ENCODE measurements at places on chromosomes 2 and 18. TPM values are rescaled to one million over a fixed set of nuclear protein-coding genes. Genes with fewer than 3 reads are reported as not detected.

HNMT gene
- total RNA-seq, result 0.28 TPM

- no peak for DNase-seq
These were observed 68.8 kb upstream of the CD28 start for GRCh38 chr2:203637471-203638167.

- DNase-seq, result no peak
These were observed 312.3 kb upstream of the KCNJ3 start for GRCh38 chr2:154386186-154386585.

- DNase-seq, result no peak
These were observed 1.1 kb downstream of the SPEG start for GRCh38 chr2:219435701-219436100.

DNA sequence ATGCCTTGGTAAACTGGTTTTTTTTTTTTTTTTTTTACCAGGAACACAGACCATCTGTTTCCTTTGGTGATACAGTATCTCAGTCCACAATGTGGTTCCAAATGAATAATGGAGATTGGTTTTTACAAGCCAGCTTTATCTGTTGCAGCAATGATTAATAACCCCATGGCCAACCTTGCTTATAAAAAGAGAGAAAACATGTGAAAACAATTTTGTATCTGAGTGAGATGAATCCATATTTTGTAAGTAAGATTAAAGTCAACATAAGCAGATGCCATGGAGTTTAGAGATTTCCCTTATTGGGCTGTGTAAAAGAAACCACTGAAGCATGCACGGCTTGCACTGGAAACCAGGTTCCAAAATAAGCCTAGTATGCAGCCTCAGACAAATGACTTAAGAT lies 108.6 kb upstream of the CNTNAP5 start:
- no peak for DNase-seq

CYP26B1 gene
- 16.9 TPM for total RNA-seq

DNA sequence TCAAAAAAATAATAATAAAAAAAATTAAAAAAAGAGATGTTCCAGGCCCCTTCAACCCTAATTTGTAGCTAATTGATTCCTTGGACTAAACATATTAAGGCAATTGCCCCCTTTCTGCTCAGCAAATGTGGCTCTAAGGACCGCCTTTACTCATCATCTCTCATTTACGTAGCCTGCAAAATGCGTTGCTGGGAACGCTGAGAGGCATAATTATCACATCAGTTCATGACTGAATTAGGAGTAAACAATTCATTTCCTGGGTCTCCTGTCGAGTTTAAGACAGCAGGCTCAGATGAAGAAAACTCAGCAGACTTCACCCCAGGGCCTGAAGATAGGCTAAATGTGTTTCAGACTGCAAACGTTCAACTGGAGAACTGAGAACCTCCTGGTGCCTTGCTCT lies 413.5 kb downstream of the NBAS start:
- DNase-seq, result no peak

GREB1L gene
- total RNA-seq, result 9.4 TPM

- DNase-seq, result no peak
These were observed 103.4 kb downstream of the NRP2 start for GRCh38 chr2:205785507-205786260.

GRCh38 chr2:39523308-39524044 lies 86.4 kb upstream of the MAP4K3 start:
- peak; percentile 82 for DNase-seq

REG1B gene
- not detected for total RNA-seq

GRCh38 chr18:7038330-7038851 lies 79.2 kb downstream of the LAMA1 start:
- DNase-seq, result peak; percentile 97

ZEB2 gene
- total RNA-seq, result 39.9 TPM

LDLRAD4 gene
- not detected for total RNA-seq

DNA sequence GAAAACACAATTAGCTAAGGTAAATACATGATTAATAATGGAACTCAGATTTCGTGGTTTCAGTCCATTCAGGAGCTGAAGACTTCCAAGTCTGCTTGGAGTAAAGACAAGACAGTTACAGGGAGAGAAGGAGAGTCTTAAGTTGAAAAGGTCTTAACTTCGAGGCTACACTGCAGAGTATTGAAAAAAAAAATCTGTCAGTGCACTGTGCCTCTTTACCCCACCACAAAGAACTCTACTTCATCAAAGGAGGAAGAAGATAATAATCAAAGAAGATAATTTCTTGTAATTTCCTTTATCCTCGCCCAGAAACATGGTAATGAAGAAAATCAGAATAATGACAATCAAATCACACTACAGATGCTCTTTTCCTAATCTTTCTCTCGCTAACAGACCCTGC lies 75.4 kb downstream of the MEMO1 start:
- no peak for DNase-seq

GRCh38 chr2:167861574-167862193 lies 385.7 kb downstream of the STK39 start:
- no peak for DNase-seq

DNA sequence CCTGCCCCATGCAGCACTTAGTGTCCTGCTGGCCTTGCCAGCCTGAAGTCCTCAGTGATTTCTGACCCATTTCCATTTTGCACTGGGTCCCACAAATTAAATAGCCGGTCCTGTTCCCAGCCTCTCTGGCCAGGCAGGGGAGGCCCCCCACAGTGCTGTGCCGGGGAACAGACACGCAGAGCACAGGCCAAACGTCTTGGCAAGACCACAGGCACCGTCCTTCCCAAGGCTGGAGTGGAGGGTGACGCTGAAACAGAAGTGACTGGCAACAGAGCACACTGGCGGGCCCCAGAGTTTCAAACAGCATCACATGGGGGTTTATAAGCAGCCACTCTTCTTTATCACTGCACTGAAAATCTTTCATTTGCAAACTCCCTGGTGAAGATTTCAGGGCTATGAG lies 52.2 kb downstream of the EDAR start:
- DNase-seq, result no peak

GRCh38 chr2:210606001-210606400 lies 49.6 kb downstream of the CPS1 start:
- DNase-seq, result no peak

ONECUT2 gene
- total RNA-seq, result 0.49 TPM

DNA sequence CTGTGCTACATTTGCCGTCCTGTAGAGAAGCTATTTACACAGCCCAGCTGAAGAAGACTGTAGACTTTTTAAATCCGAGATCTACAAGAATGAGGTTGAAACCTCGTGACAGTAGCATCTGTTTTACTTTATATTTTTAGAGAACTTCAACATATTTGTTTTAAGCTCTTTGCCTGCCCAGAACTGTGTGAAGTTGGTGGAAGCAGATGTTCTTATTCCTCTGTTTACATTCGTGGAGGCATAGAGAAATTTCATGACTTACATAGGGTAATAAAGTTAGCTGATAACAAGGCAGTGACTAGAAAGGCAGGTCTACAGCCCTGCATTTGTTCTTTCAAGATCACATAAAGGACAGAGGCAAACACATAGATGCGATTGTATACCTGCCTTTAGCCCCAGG lies 47.0 kb upstream of the MAP3K20 start:
- DNase-seq, result no peak

DNA sequence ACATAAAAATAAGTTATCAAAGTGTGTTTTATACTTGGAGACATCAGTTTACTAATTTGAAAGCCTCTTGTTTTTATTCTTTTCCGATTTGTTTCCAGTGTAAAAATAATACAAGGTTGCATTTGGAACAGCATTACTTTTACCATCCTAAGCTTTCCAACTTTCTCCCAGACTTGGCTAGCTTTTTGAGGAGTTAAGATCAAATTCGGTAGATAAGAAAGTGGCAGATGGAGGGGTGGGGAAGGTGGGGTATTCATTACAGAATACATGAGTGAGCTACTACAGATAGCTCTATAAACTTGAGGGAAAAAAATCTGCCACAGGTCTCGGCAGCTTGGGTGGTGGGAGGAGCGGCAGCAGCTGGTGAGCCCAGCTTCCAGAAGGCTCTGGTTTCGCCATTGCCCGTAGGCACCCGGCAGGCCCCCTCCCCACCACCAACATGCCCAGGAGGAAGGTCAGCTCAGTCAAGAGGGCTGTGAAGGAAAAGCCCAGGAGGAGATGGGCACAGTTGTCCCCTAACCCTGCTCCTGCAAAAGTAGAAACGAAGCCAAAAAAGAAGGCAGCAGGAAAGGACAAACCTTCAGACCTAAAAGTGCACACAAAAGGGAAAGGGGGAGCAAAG lies 18.6 kb upstream of the RMC1 start:
- DNase-seq, result no peak

SAG gene
- total RNA-seq, result not detected

DNA sequence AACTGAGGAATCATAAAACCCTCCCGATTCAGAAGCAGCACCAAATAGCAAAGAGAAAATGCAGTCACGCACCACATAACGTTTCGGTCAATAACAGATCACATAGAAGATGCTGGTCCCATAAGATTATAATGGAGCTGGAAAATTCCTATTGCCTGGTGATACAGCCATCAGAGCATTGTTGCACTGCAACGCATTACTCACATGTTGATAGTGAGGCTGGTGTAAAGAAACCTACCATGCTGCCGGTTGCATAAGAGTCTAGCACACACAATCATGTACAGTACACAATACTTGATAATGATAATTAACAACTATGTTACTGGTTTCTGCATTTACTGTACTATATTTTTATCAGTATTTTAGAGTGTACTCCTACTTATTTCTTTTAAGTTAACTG lies 32.5 kb downstream of the RNF152 start:
- DNase-seq, result no peak

DNA sequence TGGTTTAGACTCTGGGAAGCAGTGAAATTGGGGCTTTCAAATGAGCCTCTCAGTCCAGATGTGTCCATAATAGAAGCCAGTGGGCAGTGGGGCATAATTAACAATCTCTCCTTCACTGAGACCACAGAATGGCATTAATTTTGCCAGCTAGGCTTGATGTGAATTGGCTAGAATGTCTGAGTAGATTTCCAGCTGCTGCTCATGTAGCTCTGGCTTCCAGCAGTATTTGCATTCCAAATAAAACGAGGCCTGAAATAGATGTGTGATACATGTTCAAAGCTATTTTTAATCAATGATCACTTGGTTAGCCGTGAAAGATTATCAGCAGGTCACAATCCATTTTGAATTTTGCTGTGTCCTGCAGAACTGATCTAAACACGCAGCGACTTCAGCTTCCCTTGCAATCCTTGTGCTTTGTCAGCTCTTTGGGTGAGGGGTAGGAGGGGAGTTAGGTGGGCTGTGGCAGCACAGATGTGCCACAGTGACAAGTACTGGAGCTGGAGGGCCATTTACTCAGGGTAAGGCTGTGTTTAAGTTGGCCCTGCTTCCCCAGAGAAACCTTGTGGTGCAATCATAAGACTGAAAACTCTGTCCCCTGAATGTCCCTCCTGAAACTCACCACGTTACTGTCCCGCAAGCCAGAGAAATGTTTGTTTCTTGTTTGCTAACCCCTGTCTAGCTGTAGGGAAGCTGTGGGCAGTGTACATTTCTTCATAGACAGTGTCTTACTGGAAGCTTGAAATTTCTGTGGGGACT lies 56.9 kb upstream of the TMEM178A start:
- DNase-seq, result no peak

DNA sequence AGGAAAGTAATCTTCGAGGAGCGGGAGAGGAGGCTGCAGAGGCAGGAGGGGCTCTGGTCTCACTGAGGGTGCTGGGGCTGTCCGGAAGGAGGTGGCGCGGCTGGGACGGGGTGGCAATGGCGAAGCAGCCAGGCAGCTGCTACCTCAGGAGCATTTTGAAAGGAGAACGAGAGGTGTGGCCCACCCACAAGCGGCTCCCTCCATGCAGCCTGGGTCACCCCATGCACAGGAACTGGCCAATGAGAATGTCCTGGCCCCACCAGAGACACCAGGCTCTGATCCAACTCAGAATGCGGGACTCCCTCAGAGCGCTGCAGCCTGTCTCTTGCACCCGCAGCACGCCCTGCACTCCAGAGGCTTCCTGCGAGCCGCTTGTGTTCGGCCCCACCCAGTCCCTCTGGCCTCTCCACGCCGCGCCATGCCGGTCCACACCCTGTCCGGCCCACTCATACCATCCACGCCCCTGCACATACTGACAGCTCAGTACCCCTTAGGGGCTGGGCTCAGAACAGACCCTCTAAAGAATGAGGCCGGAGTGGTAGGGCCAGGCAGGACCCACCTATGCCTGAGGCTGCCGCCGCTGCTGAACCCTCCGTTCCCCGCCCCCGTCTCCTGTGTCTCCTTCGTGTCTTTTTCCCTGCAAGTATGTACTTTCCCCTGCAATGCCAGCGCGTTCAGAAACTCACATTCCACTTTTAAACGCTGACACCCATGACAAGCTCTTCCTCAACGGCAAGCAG lies 6.4 kb upstream of the BOK start:
- DNase-seq, result no peak

GRCh38 chr2:147520817-147521216 lies 324.0 kb upstream of the ACVR2A start:
- DNase-seq, result no peak

DNA sequence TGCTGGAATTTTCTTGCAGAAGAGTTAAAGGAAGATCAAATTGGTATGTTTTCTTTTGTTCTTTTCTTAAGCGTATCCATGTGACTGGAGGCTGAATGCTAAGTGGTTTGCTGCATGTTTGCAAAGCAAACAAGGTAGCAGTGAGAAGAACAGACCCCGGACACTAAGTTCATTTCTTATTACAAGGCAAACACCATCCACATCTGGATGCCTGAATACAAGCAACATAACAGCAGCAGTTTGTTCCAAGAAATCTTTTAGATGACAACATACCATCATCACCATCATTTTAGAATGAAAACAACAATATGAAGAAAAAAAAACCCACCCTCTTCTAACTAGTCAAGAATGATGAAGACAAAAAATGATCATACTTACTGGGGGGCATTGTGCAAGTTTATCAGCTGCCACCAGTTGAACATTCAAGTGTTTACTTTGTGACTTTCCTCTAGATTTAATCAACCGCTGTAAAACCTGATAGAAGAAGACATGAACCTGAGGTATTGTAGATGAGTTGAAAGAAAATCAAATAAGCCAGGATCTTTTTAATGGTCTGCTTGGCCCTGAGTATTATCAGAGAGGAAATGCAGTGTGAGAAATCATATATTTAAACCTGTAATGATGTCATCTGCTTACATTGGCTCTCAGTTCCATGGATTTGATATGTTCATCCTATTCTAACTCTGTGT lies 25.0 kb upstream of the ARL5A start:
- no peak for DNase-seq

DNA sequence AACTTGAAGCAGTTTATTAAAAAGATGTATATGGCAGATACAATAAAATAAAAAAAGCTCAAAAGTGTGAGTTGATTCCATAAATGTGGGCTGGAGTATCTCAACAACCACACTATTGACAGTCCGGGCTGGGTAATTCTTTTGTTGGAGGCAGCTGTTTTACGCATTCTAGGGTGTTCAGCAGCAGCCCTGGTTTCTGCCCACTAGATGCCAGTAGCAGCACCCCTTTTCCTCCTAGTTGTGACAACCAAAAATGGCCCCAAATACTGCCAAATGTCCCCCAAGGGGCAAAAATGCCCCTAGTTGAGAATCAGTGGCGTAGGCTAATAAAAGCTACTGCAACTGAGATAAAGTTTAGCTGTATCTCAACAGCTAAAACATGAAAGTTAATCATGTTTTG lies 44.8 kb downstream of the CHMP3 start:
- no peak for DNase-seq

DNA sequence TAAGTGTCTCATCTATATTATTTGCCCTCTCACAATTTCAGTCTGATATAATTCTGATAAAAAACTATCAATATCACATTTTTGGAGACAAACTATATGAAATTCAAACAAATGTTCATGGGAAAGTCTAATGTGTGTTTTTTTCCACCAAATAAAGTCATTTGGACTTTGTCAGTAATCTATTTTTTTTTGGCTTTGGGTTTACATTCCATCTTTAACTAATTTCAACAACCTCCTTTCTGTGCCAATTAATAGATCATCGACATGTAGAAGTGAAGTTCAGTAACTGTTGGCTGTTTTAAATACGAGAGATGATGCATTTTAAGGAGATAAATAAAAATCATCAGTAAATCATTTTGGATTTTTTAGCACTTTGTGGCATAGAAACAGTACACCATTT lies 1623.0 kb upstream of the ACVR2A start:
- no peak for DNase-seq

LAMA3 gene
- total RNA-seq, result 269 TPM
